T-helper 17 cell (primary cell): ENCODE measurements at places on chromosomes 1 and 21.

- no peak for DNase-seq
Observed at GRCh38 chr1:63721531-63722189, 52.2 kb upstream of the ROR1 start.

DNA sequence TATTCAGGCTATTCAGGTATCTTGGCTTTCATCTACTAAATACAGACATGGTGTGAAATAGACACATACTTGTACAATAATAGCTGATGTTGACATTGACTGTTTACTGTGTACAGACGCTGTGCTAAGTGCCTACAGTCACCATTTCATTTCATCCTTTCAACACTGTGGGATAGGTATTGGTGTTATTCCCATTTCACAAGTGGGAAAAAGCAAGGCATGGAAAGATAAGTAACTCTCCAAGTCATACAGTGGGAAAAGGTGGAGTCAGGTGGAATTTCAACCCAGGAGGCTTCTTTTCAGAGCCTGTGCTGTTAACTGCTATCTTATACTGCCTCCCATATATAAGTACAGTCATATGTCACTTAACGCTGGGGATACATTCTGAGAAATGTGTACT is 49.6 kb upstream of the ATP1A1 start:
- DNase-seq: no peak

GRCh38 chr1:115491298-115492018 is 150.3 kb upstream of the VANGL1 start:
- no peak for DNase-seq

GRCh38 chr1:176983731-176984130 is 180.8 kb downstream of the ASTN1 start:
- no peak for DNase-seq

DNA sequence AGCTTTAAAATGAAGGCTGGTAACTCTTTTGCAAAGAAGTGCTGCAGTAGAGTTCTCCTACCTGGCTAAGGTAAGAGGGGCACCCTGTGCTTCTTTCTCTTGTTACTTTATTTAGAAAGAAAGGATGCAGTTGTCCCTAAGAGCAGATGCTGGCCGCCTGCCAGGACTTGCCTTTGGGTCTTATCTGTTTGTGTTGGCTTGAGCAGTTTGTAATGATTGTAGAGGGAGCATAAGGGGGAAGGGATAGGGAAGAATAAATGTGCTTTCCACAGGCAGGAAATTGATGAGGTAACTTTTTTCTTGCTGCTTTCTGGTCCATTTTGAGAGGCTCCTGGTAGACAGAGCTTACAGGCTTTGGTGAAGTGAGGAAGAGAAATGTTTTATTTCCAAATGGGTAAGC is 229.6 kb downstream of the HHAT start:
- no peak for DNase-seq

GRCh38 chr21:34020005-34020847 is 53.2 kb upstream of the MRPS6 start:
- DNase-seq: no peak

DNA sequence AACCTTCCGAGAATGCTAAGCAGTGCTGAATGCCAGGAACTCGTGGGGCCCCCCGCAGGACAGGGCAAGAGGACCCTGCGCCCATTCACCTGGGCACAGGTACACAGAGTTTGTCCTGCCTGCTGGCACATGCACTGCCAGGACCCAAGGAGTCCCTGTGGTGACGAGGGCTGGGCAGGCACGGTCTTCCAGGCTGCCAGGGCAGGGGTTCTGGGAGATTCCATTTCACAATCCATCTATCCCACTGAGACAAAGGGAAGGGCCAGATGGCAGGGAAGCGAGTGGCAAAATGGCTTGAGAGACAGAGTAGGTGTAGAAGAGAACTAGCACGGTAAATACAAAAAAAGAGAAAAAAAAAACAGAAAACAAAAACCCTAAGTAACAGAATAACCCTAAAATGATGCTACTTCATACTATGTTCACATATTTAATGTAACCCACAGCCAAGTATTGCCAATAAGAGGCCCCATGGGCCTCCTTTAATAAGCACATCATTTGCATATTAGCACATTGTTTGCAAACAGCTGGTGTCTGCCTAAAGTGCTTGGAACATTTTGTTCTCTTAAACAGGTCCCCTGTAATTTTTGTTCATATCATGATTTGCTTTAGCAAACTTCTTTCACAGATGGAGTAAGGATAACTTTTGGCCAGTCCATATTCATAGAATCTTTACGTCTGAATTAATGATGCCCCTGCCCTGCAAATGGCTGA is 83.8 kb downstream of the STUM start:
- DNase-seq: peak; percentile 2

DNA sequence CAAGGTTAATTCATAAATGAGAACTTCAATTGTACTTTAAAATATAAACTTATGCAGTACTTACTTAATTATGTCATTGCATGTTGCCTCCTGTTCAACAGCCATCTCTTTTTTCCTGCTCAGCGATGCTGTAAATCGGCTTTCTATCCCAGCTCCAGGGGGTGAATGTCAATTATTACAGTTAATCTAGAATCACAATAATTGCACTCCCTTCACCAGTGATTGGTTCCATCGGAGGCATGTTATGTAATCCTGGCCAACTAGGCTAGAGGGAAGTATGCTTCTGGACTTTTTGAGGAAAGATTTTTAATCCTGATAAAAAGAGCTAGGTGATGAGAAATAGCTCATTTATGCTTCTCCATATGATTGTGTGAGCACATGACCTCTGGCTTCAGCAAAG is 53.8 kb upstream of the SGIP1 start:
- DNase-seq: no peak

DNA sequence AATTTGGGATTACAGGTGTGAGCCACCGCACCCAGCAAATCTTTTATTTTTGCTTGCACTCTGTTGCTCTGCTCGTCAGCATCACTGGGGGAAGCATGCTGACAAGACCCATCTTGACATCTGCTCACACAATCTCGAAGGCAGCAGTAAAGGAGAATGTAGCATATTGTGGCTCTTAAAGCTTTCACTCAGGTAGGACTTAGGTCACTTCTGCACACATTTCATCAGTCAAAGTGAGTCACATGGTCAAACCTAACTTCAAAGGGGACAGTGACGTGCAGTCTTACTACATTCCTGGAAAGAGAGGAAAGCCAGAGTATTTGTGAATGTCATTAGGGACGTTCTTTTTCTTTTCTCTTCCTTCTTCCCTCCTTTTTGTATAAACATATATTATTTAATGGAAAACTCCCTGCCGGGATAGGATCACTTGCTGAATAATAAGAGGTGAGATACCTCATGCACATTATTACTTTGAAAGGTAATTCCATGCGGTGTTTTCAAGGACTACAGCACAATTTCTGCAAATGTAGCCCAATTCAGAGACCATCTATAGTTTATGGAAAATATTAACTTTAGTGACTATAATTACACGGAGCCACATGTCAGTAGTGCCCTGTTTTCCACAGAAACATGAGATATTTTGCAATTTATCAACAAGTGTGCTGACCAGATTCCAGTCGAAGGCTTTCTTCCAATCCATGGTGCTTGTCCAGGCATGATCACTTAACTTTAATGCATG is 19.3 kb upstream of the ACBD6 start:
- no peak for DNase-seq

GRCh38 chr1:176754676-176755075 is 291.7 kb downstream of the PAPPA2 start:
- DNase-seq: no peak

GRCh38 chr1:222867316-222867715 is 52.5 kb downstream of the DISP1 start:
- no peak for DNase-seq

DNA sequence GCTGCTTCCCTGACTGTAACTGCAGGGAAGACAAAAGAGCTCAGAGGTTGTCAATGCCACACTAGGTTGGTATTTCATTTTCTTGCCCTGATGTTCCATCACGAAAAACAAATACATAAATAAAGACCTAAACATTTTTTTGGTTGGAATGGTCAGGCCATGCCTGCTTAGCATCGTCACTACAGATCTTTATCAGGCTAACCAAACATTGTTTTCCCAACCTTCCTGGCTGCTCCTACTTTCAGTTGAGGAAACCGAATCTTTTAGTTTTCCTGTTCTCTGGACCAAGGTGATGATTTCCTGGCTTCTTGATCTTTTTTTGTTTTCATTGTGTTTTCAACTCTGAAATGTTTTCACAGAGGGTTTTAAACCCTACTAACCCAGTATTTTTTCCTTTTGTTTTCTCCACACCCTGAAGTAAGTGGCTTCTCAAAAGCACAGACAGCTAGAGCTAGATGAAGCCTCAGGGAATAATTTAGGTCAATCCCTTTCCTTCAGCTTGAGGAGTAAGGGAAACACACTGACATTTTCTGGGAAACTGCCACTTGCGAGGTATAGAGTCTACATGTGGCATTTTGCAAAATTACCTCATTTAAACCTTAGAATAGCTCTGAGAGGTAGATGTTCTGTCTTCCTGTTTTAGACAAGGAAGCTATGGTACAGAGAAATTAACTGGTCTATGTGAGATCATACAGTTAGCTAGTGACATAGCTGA is 67.2 kb upstream of the CNN3 start:
- no peak for DNase-seq

DNA sequence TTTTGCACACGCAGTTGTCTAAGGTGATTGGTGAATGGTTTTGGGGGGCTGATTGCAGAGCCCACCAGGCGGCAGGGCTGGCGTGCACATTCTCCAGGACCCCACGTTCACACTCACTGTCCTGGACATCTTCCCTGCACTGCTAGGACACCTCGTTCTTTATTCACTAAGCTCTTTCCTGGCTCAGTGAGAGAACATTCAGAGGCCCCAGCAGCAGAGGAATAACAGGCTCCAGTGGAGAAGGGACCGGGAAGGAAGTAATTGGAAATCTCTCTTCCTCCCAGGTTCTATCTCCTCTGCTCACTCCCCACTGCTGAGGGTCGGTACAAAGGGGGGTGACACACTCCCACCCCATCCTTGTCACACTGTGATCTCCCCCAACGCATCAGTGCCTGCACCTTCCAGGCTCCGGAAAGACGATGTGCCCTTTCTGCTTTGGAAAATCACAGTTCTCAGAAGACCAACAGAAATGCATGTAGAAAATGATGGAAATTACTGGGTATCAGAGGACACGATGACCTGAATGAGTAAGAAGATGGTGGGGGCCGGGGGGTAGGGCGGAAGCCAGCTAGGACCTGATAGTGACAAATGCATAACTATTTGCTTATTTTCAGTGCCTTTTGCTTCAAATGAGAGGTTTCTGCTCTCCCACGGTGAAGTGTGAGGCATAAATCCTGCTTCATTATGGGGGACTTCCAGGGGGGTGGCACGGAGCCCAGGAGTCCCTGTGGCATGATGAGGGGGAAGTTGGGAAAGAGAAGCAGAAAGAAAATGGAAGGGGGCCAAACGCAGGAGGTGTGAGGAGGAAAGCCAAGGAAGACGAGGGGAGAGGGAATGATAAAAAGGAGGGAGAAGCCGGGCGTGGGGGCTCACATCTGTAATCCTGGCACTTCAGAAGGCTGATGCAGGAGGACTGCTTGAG is 25.2 kb upstream of the KIF26B start:
- DNase-seq: no peak

- peak; percentile 23 for DNase-seq
Observed at GRCh38 chr1:210446479-210446878, 117.8 kb downstream of the HHAT start.

DNA sequence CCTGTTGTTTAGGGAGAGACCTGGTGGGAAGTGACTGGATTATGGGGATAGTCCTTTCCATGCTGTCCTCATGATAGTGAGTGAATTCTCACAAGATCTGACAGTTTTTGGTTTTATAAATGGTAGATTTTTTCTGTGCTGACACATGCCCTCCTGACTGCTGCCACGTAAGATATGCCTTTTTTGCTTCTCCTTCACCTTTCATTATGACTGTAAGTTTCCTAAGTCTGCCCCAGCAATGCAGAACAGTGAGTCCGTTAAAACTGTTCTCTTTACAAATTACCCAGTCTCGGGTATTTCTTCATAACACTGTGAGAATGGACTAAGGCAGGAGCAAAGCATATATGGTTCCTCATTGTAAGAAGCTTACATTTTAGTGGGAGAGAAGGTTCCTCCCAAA is 1727.2 kb downstream of the NCAM2 start:
- no peak for DNase-seq

GRCh38 chr1:212074313-212074712 is 38.8 kb downstream of the DTL start:
- DNase-seq: no peak

DNA sequence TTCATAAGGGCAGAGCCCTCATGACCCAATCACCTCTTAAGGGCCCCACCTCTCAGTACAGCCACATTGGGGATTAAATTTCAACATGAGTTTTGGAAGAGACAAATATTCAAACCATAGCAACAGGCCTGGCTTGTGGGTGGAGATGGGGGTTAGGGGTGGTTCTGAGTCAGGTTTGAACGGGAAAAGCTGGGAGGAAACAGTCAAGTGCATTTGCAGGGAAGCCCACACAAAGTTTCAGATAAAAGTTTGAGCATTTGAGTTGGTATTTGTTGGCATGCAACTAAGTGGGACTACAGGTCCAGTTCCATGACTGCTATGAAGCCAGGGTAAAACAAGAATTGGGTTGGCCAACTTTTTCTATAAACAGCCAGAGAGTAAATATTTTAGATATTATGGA is 21.0 kb upstream of the PADI2 start:
- DNase-seq: no peak

- no peak for DNase-seq
Observed at GRCh38 chr1:36142121-36142520, 7.2 kb downstream of the TRAPPC3 start.

DNA sequence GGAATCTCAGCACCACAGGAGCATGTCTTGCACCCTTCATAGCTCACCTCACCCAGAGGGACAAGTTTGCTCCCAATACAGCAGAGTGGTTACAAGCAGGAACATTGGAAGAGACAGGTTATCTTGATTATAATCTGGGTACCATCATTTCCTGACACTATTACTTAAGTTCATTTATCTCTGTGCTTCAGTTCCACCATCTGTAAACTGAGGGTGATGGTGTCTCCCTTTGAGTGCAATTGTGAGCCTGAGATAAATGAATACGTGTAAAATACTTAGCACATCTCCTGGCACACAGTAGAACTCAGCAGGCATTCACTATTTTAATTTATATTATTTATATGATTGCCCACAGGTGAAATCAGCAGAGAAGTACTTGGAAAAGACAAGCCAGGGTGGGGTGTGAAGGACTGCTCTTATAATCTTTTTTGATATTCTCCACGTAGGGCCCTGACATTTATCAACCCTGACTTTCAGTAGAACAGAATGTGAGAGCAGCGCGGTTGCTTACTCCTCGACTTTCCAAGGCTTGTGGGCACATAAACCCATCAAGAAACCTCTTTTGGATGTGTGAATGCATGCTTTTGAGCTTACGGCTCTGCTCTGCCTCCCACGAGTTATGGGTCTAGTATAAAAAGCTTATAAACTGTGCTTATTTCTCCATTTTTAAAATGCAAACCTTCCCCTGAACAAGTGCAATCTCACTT is 34.9 kb downstream of the DUSP10 start:
- no peak for DNase-seq
